ENCODE measurements at places on chromosomes 6 and 20.

- DNase-seq: no peak
Measured at GRCh38 chr20:58405504-58406291, 16.7 kb downstream of the VAPB start.

DNA sequence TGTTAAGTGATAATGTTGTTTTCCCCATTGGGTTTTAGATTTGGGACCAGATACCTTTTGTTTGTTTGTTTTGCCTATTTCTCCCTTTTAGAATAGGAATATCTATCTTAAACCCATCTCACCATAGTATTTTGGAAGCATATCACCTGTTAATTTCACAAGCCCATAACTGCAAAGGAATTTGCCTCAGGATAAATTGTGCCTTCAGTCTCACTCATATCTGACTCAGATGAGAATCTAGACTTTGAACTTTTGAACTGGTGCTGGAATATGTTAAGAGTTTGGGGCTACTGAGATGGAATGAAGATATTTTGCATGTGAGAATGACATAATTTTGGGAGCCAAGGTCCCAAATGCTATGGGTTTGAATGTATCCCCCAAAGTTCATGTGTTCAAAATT lies 607.4 kb downstream of the HACE1 start:
- DNase-seq: no peak

- no peak for DNase-seq
Measured at GRCh38 chr20:32024683-32025295, 14.6 kb downstream of the CCM2L start.

DNA sequence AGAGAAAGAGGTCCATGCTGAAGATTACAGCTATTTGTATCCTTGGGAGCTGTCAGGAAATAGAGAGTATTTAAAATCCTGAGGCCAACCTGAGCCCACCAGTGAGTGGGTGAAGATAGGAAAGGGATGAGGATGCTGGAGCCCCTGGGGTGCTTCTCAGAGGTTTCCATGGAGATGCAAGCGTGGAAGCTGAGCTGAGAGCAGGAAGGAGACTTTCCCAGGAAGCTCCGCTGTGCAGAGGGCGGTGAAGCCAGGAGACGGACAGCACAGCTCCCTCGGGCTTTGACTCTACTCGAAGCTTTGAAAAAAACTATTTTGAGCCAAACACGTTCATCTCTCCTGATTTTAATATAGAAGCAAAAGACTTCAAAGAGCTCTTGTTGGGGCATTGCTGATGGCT lies 222.1 kb downstream of the SMOC2 start:
- no peak for DNase-seq

- no peak for DNase-seq
Measured at GRCh38 chr20:32179934-32180333, 27.6 kb downstream of the PLAGL2 start.

DNA sequence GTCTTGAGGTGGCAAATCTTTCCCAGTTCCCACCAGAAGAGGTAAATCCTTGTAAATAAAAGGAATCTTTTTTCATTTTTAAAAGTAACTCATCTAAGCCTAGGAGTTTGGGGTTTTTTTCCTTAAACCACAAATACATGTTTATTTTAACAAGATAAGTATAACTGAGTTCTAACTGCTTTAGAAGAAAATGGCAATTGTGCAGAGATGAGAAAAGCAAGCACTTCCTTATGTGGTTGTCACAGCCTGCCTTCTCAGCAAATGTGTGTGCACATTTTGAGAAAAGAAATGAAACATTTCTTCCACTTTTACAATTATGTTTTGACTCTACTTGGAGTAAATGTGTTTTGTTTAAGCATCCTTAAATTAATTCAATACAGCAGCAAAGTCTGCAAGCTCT lies 17.7 kb downstream of the HCK start:
- no peak for DNase-seq

- peak; percentile 43 for DNase-seq
Measured at GRCh38 chr6:26329763-26330511, 35.1 kb upstream of the BTN3A2 start.

DNA sequence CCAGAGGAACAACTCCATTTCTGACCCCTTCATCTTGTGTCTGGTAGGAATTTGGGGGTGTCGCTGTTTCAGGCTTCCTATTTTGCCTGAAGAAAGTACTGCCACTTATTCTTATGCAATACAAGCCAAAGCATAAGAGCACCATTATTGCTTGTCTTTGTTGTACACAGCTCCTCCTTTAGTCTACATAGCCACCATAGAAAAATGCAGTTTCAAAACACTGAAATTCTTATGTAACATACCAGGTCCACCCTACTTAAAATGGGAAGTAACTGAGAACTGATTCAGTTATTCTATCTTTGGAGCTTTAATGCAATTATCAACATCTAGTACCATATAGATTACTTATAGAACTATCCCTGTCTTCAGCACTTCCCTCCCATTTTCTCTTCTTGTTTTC lies 255.5 kb downstream of the ARHGAP18 start:
- DNase-seq: no peak

DNA sequence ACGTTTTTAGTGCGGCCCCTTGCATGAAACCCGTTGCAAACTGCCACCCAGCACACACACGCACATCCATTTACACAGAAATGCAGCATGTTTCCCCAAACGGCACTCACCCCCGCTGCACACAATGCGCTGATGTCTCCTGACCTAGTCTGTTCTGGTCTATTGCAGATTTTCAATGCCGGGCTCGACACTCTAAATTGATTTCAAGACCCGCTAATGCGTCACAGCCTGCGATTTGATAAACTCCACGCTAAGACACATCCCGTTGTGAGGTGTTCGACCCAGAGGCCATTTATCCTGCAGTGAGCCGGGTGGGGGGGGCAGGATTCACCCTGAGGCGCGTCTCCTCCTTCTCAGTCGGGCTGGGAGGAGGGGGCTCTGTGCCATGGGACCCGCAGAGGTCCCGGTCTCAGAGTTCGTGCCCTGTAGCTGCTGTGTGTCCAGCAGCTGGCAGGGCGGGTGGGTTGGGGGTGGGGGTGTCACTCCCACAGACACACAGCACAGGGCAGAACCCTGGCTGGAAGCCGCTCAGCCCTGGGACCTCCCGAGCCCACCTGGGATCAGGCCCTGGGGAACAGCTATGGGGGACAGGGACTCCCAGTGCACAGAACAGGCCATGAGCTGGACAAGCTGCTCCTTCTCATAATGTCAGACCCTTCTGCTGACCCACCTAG lies 367.9 kb downstream of the PREX1 start:
- no peak for DNase-seq

DNA sequence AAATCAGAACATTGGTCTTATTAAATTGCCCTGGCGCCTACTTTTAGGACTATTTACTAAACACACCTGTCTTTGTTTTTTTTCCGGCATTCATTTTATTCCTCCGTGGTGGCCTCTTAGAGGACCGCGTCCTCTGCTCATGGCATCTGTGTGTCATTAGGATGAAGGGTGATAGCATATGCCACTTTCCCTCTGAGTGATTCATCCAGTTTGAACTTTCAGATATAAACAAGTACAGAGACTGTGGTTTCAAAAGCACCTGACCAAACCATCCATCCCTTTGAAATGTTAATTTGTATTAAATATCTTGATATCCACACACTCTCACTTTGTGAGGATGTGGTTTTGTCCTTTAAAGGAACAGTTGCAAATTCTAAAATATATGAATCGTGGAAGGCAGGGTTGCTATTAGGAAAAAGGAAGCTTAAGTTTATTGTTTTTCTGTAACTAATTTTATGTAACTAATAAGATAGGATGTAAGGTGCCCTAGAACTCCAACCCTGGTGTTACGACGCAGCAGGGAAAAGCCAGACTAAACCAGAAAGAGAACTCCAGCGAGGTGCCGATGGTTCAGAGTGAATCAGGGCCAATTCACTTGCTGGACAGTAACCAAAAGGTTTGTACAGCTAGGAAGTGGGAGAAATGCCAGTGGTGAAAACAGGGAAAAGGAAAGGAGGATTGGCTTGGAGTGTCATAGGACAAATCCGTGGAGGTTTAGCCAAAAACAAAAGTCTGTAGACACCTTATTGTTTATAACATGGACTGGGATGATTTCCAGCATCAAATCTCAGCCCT lies 98.7 kb downstream of the SHLD1 start:
- DNase-seq: no peak

GRCh38 chr20:47276851-47277534 lies 79.5 kb downstream of the ZMYND8 start:
- DNase-seq: no peak

GRCh38 chr6:141261016-141261671 lies 871.6 kb upstream of the GJE1 start:
- DNase-seq: no peak

GRCh38 chr20:7302250-7302649 lies 534.8 kb downstream of the BMP2 start:
- DNase-seq: no peak

DNA sequence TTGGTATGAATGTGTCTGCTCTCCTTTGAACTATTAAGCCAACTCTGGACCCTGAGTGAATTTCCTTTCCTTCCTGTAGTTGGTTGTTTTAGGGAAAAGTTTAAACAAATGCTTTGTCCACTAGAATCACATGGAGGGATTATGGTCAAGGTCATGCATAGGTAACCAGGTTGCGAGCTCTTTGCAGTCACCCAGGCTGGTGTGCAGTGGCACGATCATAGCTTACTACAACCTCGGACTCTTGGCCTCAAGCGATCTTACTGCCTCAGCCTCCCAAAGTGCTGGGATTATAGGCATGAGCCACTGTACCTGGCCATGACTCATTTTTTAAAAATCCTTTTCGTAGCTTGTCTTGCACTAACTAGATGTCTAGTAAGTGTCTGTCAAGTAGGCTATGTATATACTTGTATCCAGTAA lies 88.0 kb upstream of the SOX4 start:
- no peak for DNase-seq

DNA sequence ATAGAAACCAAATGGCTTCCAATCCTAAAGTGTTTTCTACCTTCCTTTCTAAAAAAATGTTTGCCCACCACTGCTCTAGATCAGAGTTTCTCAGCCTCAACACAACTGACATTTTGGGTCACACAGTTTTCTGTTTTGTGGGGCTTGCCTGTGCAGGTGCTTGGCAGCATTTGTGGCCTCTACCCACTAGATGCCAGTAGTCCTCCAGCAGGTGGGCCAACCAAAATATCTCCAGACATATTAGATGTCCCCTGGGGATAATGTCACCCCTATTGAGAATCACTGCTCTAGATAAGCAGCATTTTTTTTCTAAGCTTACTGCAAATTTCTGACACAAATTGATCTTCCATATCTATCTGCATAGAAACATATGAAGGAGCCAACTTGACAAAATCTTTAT lies 26.3 kb upstream of the EPM2A start:
- DNase-seq: no peak

DNA sequence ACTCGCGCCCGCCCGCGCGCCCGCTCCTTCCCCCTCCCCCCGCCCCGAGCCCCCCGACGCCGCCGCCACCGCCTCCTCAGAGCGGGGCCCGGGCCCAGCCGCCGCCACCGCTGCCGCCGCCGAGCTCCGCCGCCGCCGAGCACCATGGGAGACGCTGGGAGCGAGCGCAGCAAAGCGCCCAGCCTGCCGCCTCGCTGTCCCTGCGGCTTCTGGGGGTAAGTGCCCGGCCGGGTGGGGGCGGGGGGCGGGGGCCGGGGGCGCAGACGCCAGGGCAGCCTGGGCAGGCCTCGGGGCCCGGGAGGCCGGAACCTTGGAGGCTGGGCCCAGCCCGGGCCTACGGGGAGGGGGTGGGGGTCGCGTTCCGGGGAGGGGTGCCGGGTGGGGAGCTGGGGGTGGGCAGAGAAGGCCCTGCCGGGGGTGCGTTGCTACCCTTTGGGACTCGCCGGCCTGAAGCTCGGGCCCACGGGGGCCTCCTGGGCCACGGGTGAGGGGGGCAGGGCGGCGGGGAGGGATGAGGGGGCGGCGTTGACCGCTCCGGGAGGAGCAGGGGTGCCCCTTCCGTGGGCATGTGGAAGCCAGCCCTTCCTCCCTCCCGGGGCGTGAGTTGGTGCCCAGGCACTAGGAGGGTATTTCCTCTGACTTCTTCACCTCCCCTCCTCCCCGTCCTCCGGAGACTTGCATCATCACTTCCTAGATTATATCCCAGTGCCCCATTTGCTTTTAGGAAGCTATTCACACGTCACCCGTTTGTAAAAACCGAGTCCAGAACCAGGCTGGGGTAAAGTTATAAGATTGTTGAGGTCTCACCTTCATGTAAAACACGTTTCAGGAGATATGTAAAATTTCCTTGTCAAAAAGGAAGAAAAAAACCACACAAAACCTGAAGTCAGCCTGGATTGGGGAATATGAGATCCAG lies 533 bp downstream of the ZFAND3 start:
- DNase-seq: peak; percentile 37

DNA sequence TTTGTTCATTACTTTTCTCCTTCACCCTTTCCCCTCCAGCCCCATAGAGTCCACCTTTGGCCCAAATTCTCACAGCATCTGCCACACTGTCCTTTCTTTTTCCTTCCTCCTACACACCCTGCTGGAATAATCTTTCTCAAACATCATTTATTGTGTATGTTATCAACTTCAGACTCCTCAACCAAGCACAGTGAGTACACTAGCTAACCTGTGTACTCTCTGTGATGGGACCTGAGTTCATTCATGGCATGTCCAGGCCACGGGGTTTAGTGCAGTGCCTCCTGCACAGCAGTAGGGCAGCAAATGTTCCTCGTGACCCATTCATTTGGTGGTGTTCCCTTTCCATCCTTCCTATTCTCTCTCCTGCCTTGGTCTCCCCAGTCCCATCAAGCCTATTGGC lies 7.1 kb upstream of the ARMC12 start:
- no peak for DNase-seq

DNA sequence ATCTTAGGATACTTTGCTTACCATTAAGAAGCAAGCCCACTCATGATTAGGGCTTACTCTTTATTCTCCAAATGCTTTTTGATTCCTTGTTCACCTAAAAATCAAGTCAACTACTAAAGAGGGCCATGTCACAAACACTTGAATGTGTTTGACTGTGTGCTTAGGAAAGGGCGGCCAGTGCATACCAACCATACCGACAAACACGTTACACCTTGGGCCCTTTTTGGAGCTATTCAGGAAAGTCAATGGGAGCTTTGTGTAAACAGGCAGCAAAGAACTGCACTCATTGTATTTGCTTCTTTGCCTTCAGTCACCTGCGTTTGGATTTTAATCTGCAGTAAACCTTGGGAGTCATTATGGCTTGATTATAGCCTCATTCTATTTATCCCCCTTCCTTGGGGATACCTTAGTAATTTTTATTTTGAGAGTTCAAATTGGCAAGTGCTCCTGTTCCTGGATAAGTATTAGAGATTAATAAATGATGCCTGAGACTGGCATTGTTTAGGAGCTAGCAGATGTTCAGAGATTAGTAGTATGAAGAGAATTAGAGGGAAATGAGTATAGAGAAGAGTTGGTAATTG lies 102.6 kb upstream of the HDGFL1 start:
- no peak for DNase-seq
